A549 treated with ZK216348 at 1 μM for 4 hours (cell line): ENCODE measurements at places on chromosomes 1 and 21. TPM values are rescaled to one million over a fixed set of nuclear protein-coding genes. Genes with fewer than 3 reads are reported as not detected.

The TSPEAR gene
- not detected in 5 replicates for total RNA-seq

The MMP23B gene
- 0.39 to 1.5 TPM (median 0.92 TPM) in 4 of 5 replicates, not detected in the other for total RNA-seq

The ALG6 gene
- 3.3 to 6.9 TPM (median 6.3 TPM) in 5 replicates for total RNA-seq

The OR2G2 gene
- not detected in 5 replicates for total RNA-seq

The GRIK1 gene
- total RNA-seq, result not detected in 5 replicates

The FCRL6 gene
- total RNA-seq, result not detected in 5 replicates

The NUP210L gene
- total RNA-seq, result not detected in 5 replicates

The GRIK3 gene
- total RNA-seq, result not detected in 5 replicates

The OR2G6 gene
- not detected in 5 replicates for total RNA-seq

The SAMSN1 gene
- total RNA-seq, result not detected in 5 replicates

The TMEM59 gene
- total RNA-seq, result 110 to 137 TPM (median 118 TPM) in 5 replicates

The DISC1 gene
- total RNA-seq, result 0.08 to 0.36 TPM (median 0.17 TPM) in 5 replicates

The WNT3A gene
- 0.08 TPM in 1 of 5 replicates, not detected in the others for total RNA-seq

The ATF3 gene
- total RNA-seq, result 28.6 to 53.8 TPM (median 38.1 TPM) in 5 replicates

The CYP4X1 gene
- not detected in 5 replicates for total RNA-seq

The PLA2G2C gene
- total RNA-seq, result not detected in 5 replicates

The NHLH1 gene
- total RNA-seq, result 0.34 to 0.79 TPM (median 0.47 TPM) in 5 replicates

The ERG gene
- not detected in 5 replicates for total RNA-seq

The PPIAL4G gene
- not detected in 5 replicates for total RNA-seq

The PCNX2 gene
- 7.9 to 12.7 TPM (median 11.9 TPM) in 5 replicates for total RNA-seq

The PGLYRP3 gene
- total RNA-seq, result not detected in 5 replicates

The SLC19A2 gene
- 7.3 to 15.2 TPM (median 12.9 TPM) in 5 replicates for total RNA-seq

The TNFRSF25 gene
- 2.8 to 5.1 TPM (median 3.7 TPM) in 5 replicates for total RNA-seq

The ZNF593 gene
- 43.9 to 63.0 TPM (median 59.9 TPM) in 5 replicates for total RNA-seq

The INAVA gene
- 34.8 to 46.7 TPM (median 43.8 TPM) in 5 replicates for total RNA-seq

The OR2L8 gene
- not detected in 5 replicates for total RNA-seq

The HPDL gene
- 2.5 to 4.9 TPM (median 4.3 TPM) in 5 replicates for total RNA-seq

The ITPKB gene
- total RNA-seq, result 1.7 to 3.0 TPM (median 2.5 TPM) in 5 replicates

The STXBP3 gene
- total RNA-seq, result 12.5 to 25.6 TPM (median 19.7 TPM) in 5 replicates

The ADORA3 gene
- not detected in 5 replicates for total RNA-seq

The BGLAP gene
- total RNA-seq, result 0.20 to 0.40 TPM (median 0.39 TPM) in 3 of 5 replicates, not detected in the others

The CLCA1 gene
- total RNA-seq, result not detected in 5 replicates

The GUCA2B gene
- total RNA-seq, result 0.42 TPM in 1 of 5 replicates, not detected in the others

The WRAP73 gene
- total RNA-seq, result 14.7 to 19.9 TPM (median 19.2 TPM) in 5 replicates

The DMRTA2 gene
- total RNA-seq, result 0.09 to 0.22 TPM (median 0.18 TPM) in 5 replicates

The PLPPR4 gene
- total RNA-seq, result not detected in 5 replicates

The NPPA gene
- not detected in 5 replicates for total RNA-seq

The HLX gene
- 3.9 to 6.2 TPM (median 5.3 TPM) in 5 replicates for total RNA-seq

The ADAM30 gene
- total RNA-seq, result not detected in 5 replicates

The OPN3 gene
- 48.1 to 67.7 TPM (median 65.5 TPM) in 5 replicates for total RNA-seq

The TXLNA gene
- total RNA-seq, result 26.4 to 30.0 TPM (median 29.2 TPM) in 5 replicates
